ENCODE measurements at places on chromosomes 2 and 18.

DNA sequence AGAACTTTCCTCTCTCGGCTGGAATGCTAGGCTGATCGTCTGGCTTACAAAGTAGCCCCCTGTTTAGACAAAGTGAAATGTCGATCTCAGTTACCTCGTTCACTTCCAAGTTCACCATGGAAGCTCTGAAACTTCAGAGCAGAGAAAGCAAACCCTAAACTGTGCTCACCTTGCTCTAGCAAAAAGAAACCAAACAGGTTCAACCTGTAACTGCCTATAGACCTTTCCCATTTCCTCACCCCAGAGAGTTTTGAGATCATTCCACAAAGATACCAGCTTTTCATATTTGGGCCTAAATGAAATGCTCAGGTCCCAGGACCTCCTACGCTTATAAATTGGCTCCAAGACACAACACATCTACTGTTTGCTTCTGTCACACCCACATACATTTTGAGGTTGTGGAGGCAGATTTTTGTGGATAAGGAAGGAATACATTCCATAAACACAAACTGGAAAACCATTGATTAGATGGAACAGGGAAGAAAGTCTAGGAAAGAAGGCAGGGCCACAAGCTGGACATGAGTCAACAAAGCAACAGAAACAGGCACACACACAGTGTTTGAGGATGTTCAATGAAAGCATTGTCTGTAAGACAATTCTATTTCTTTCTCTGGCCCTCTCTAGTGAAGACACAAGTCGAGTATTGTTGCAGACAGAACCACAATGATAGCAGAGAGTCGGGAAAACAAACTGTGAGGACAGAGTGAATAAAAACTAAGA lies 52.8 kb upstream of the TGIF1 start:
- no peak for DNase-seq

- peak; percentile 56 for DNase-seq
These were observed 47.4 kb downstream of the VWA3B start for GRCh38 chr2:98134172-98135005.

- no peak for DNase-seq
These were observed 424.1 kb downstream of the ERBB4 start for GRCh38 chr2:212114489-212114888.

- no peak for DNase-seq
These were observed 208.8 kb downstream of the CCDC178 start for GRCh38 chr18:33231474-33232317.

GRCh38 chr18:49698525-49699025 lies 114.8 kb downstream of the ACAA2 start:
- DNase-seq = no peak

DNA sequence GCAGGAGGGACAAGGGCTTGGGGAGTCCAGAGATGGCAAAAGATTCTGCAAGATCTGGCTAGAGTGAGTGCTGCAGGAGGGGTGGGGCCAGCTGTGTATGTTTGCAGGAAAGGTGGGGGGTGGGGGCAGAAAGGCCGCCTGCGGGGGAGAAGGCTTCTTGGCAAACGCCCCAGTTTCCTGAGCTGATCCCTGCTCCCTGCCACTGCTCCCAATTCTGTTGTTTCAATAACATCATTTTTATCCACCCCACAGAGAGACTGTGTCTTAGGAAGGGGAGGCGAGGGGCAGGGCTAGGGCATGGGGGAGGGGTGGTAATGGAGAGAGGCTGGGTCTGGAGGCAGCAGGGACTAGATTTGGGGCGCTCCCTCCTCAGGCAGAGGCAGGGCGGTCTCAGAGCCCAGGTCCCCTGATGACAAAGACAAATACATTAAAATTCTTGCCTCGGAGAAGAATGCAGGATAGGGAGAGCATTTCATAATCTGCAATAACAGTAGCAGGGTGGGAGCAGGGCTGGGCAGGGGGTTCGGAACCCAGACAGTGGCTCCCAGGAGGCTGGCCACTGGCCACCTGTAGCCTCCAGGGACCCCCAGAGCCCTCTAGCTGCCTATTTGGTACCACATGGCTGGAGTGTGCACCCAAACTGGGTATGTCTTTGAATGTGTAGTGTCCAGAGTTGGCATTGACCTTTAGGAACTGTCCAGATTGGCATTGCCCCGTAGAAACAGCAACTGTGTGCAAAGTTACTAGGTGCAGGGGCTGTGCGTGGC lies 2.1 kb upstream of the WNT6 start:
- no peak for DNase-seq

- DNase-seq = no peak
These were observed 26.6 kb upstream of the DPP4 start for GRCh38 chr2:162100579-162100978.

- no peak for DNase-seq
These were observed 68.9 kb upstream of the CBLN2 start for GRCh38 chr18:72612894-72613533.

DNA sequence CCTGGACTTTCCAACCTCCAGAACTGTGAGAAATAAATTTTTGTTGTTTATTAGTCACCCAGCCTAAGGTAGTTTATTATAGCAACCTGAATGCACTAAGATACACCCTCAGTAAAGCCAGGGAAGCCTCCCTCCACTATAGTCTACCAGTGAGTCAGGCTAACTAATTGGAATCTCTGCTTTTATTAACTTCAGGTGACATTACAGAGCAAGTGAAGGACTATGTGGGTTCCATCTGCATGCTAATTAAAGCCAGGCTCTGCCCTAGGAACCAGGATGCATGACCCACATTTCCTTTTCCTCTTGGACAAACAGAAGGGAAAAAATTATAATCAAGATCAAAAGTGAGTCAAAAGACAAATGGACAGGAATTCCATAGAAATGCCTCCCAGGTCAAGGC lies 56.1 kb downstream of the ZC3H8 start:
- no peak for DNase-seq

- DNase-seq = no peak
These were observed 47.7 kb downstream of the PRKCE start for GRCh38 chr2:45699032-45699658.

DNA sequence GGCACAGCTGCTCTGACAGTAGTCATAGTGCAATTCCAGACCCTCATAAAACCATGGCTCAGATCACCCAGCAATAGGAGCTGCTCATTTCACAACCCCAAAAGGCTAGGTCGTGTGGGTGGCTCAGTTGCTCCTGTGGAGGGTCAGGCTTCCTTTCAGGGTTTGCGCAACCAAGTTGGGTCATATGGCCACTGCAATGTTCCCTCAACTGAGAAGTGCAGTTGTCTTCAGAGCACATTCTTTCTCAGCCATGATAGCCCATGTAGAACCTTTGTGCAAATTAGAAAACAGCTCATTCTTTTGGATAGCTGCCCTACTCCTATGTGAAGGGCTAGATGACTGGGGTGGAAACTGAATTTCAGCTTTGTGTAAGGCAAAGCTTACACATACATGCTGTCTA lies 3.2 kb downstream of the SERPINB13 start:
- DNase-seq = peak; percentile 63

GRCh38 chr2:96354492-96354891 lies 18.9 kb downstream of the NCAPH start:
- DNase-seq = no peak

- DNase-seq = no peak
These were observed 159.7 kb upstream of the CCDC195 start for GRCh38 chr2:224875841-224876240.

DNA sequence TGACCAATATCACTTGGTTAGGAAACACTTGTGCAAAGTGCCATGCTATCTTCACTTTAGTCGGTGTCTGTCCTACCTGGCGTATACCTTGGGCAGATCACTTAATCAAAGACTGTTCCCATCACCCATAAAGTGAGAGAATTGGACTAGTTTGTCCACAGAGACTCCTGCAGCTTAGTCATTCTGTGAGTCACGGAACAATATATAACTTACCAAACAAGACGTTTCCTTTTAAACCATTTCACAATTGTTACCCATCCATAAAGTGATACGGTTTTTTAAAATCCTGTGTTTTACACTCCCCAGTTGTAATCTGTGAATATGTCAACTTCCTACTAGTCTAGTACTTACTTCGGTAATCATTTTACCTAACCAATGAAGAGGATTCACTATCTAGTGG lies 499.3 kb upstream of the SMIM21 start:
- no peak for DNase-seq

DNA sequence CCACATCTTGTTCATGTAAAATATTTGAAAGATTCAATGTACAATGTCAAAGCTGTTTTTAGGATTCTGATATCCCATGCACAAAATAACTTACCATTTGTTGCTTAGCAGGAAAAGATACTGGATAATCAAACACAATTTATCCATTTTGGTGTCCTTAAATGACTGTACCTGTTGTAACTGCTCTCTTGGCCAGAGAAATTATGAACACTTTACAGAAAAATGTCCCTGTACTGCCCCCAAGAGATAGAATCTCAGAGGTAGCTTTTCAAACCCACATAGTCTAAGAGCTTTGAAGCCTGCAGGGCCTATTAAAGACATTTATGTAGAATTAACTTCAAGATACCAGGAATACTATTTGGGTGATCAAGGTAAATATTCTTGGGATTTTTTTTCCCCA lies 12.2 kb upstream of the ME2 start:
- DNase-seq = no peak

Measured in SIG-M5 (cell line).